ENCODE measurements at places on chromosomes 12 and 14. TPM values are rescaled to one million over a fixed set of nuclear protein-coding genes. Genes with fewer than 3 reads are reported as not detected.

DNA sequence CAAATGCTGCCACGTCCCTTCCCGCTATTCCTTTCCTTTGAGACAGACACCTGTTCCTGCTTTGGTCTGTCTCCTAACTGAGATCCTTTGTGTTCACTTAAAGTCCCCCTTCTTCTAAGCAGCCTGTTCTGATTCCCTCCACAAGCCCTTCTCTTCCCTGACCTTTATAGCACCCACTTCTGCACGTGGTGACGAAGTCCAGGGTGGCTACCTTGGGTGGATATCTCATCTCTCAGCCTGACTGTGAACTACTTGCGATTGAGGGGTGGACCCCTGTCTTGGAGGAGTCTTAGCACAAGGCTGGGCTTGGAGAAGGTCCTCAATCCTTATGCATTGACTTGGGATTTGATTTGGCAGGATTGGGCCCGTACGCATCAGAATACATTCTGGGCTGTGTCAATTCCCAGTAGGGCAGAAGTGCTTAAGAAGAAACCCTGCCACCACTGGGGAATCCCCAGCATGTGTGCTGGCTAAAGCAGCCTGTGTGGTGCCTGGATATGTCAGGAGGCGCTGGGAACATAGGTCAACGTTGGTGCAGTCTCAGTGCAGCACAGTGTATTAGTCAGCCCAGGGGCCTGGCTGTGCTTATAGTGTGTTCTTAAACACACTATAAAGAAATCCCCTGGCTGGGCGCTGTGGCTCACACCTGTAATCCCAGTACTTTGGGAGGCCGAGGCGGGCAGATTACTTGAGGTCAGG, 23.6 kb downstream of the KRT80 start:
- no peak for DNase-seq

- no peak for DNase-seq
Measured at GRCh38 chr14:102644523-102644922, 52.1 kb downstream of the RCOR1 start.

DNA sequence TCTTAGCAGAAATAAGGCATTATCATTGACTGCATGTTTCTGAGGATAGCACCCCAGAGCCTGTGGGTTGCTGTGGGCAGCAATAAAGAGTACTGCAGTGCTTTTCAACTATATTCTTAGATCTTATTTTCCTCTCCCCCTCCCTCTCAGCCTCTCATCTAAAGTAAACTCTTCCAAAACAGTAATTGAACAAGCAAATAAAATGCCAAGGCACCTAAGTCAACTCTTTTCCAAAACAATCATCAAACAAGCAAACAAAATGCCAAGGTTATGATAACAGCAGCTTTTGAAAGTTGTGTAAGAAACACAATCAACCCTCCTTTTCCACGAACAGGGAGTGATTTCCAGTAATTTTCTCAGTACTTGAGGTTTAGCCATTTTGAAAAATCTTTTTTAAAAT, 1542.6 kb downstream of the AACS start:
- DNase-seq: no peak

The PLCZ1 gene
- polyA plus RNA-seq: 0.47 TPM

The CCT2 gene
- 268 TPM for polyA plus RNA-seq

DNA sequence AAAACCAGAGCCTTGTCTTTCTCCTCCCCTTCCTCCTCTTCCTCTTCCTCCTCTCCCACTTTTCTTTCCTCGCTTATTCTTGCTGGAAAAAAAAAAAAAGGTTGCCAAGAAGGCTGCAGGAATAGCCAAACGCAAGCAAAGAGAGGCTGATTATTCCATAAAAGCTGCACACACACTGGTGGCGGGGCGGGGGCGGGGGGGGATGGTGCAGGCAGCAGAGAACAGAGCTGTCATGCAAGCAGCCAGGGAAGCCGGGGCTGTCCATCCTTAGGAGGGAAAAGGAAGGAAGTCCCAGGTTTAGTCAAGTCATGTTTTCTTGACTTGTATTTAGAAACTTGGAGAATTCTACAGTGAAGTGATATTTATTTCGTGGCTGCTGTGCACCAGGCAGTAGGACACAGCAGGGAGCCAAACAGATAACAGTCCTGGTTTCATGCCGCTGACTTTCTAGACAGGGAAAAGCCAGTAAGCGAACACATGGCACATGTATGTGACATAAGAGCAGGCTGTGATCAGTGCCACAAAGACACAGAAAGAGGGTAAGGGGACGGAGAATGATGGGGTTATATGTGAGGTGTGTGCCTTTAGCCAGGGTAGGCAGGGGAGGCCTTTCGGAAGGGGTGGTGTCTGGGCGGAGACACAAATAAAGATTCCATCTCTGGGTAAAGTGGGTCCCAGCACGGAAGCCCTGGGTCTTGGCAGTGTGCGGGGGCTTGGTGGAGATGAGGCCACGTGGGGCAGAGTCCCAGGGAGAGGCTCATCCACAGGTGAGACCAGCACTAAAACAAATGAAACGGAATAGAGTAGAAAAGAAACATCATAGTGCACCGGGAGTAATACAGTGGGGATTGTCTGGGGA, 56.6 kb upstream of the SCN8A start:
- DNase-seq: no peak

DNA sequence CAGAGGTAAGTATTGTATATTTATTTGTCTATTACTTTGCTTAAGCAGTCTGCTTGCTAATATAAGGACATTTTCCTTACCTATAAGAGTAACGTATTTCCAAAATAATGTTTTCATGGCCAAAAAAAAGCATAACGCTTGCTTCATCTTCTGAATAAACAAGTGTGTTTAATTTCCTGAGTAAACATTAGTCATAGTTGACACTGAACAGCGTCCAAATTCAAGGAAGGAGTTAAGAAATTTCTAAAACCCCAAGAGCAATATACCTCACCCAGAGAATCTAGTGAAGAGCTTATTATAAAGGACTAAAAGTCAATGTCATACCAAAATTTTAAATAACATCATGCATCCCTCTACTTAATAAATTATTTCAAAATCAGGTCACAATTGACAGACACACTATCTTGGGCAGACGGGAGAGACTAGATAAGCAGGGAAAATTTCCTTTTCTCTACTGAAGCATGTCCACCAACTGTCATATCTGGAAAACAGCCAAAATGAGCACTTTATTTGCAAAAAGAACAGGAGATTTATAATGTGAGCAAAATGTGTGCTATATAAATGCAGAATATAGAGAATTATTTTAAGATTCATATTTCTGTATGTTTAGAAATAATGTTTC, 25.1 kb downstream of the ANKS1B start:
- DNase-seq: no peak

The KCNMB4 gene
- 25.1 TPM for polyA plus RNA-seq

GRCh38 chr14:75422169-75422568, 5.7 kb upstream of the JDP2 start:
- no peak for DNase-seq

DNA sequence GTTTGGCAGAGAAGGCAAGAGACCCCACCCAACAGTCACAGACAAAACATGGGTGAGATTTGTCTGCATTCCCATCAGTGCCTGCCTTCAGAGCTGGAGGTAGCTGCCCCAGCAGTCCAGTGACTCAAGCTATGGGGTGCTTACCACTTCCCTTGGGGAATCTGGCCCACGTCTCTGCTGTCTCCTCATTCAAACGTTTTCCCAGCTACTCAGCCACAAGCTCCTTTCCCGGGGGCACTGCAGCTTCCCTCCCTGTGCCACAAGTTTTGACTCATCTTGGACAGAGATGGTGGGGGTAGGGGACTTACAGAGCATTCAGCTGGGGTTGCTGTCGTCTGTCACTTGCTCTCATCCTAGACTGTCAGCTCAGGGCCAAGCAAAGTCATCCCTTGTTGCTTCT, 66.6 kb downstream of the FBXL14 start:
- no peak for DNase-seq

- DNase-seq: no peak
Measured at GRCh38 chr12:126807312-126807865, 1459.6 kb upstream of the TMEM132C start.

- no peak for DNase-seq
Measured at GRCh38 chr12:56332512-56333196, 1.1 kb downstream of the PAN2 start.

The FAM181A gene
- not detected for polyA plus RNA-seq

DNA sequence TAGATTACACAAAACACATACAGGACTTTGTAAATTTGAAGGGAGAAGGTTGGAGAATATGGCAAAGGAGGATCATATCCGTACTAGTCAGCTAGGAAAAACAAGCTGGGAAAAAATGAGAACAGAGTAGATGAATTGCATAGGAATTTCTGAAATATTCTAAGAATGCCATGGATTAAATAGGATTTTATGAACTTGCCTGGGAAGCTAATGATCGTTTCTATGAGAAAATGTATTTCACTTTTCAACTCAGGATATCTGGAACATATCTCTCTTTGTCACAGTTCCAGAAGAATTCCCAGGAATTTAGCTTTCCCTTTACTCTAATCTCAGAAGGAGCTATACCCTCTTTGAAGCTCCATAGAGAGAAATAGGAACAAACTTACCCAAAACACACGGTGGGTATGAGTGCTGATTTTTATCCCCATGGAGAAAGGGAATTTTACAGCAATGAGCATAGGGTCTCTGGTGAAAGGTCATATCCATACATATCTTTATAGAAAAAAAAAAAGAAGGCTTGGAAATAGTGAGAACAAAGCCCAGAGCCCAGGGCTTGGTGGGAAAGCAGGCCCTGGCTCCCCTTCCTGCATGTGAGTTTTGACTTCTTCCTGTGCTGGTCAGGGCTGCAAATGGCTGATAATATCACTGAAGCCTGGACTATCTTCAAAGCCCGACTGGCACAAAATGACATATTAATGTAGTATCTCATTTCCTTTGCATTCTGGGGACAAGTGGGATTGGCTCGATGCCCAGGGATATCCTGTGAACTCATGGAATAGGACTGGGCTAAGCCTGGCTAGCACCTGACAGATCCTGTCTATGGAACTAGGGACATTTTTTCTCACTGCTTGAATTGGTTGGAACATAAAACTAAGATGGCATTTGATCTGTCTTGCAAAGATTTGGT, 136.3 kb downstream of the AEBP2 start:
- peak; percentile 23 for DNase-seq

GRCh38 chr14:32611752-32612151, 282.7 kb downstream of the AKAP6 start:
- DNase-seq: no peak

GRCh38 chr14:91953170-91953985, 5.9 kb upstream of the FBLN5 start:
- DNase-seq: no peak
